ENCODE measurements at places on chromosomes 5 and 9.

GRCh38 chr5:14148483-14148882 lies 5.3 kb downstream of the TRIO start:
- DNase-seq: no peak

DNA sequence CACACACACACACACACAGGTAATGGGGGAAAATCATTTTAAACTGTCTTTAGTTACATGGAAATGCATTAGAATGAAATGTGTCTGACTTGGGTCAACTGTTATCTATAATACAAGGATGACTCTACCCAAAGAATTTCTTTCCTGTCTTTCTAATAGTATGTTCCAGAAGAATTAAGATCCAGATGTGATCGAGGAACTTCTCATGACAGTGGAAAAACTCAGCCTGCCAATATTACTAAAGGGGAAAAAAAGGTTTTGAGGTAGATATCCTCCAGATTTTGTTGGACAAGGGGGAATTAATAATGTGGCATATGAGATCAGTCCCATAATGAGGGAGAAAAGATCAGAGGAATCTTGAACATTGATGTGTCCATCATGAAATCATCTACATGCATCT lies 190.6 kb upstream of the MAP3K1 start:
- no peak for DNase-seq

DNA sequence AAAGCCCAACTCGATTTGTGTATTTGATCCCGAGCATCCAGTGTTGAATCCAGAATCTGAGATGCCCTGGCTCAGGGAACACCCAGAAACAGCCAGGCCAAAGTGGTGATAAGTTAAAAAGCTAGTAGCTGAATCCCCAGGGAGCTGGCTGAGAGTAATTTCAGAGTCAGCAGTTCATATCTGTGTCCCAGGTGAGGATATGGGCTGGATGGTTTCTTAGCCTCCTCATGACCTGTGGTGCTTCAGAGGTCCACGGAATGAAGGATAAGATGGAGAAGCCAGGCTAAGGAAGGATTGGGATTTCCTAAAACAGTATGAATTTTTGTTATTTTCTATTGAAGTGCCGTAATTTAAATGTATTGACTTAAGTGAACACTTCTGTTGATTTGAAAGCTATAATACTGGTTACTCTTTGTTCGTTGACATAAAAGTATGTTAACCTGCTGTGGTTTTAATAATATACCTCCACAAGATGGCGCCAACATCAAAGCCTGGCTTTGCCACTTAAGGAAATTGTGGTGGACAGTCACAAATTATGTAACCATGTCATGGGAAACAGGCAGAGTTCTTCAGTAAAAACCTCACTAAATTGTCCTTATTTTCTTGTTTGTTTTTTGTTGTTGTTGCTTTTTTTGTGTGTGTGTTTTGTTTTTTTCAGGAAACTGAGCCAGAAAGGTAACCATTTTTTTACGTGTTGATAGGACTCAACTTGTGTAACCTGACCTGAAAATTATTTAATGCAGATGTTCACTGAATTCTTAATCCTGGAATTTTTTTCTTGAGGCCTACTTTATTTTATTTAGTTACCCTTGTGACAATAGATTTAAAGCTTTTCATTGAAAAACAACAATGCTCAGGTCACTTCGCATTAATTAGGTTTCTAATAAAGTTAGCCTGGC lies 11.4 kb downstream of the MTAP start:
- no peak for DNase-seq

DNA sequence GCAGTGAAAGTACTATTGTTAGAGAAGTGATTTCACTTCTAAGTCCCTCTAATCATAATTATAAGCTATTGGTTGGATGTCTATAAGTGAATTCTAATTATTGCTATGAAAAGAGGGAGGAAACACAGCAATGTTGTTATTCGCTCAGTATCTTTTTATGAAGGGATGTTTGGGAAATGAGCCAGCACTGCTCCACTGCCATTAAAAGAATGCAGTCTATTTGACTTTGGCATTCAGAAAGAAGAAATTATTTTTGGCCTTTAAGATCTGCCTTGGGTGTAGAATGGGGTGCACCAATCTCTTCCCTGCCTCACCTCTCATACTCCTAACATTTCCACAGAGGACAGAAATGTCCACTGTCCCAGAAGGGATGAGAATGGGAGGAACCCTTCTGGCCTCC lies 332.0 kb downstream of the SPATA31D1 start:
- no peak for DNase-seq
